ENCODE measurements at places on chromosomes 7 and 10.
A peak's percentile ranks its signal among the peaks of the same experiment; 100 is the strongest.

- no peak for DNase-seq
Measured at GRCh38 chr7:116249969-116250553, 39.7 kb downstream of the TES start.

- DNase-seq, result no peak
Measured at GRCh38 chr7:88357294-88357693, 50.6 kb upstream of the STEAP4 start.

DNA sequence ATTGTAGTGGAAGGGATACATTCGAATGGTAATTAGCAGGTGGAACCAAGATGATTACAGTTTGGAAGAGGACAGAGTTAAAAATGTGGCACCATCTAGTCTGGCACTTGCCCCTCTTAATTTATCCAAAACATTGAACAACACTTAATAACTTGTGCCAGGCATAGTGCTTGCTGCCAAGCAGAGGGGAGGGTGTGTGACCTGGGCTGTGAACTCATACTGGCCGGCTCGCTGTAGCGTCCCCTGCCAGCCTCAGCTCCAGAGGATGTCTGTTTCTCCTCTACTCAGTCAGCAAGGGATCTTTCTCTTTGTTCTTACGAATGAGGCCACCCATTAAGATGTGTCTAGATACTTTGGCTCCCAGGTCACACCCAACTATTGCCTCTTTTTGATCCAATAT is 179.4 kb upstream of the INHBA start:
- no peak for DNase-seq

- DNase-seq, result no peak
Measured at GRCh38 chr7:108261560-108262255, 131.5 kb upstream of the LAMB4 start.

- DNase-seq, result peak; percentile 64
Measured at GRCh38 chr7:50679218-50680007, 103.3 kb downstream of the GRB10 start.

GRCh38 chr10:14667781-14668180 is 106.9 kb downstream of the FAM107B start:
- DNase-seq, result no peak

DNA sequence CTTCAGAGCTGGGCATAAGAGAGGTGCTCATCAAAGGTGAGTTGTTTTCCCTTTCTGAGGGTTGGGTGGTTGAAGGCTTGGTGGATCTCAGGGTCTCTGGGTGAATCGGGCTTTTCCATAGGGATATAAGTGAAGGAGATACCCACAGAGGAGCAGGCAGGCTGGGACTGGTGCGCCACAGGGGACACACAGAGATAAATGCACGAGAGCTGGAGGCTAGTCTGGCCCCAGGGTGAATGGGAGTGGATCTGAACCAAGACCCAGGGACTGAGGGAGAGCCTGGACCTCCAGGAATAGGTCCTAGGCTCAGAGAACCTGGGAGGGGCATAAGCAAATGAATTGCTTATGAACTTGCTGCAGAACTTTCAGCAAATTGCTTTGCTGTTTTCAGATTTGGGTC is 61.5 kb downstream of the LRRC18 start:
- DNase-seq, result no peak

- DNase-seq, result no peak
Measured at GRCh38 chr7:29843093-29843492, 36.8 kb downstream of the WIPF3 start.

Data from CD4-positive, alpha-beta memory T cell (primary cell).